ENCODE measurements at places on chromosomes 6 and 20. TPM values are rescaled to one million over a fixed set of nuclear protein-coding genes. Genes with fewer than 3 reads are reported as not detected.

Gene CFB
- polyA plus RNA-seq: 8.0 TPM

Gene ITPR3
- polyA plus RNA-seq: 7.5 TPM

Gene MCCD1
- 13.8 TPM for polyA plus RNA-seq

Gene EYS
- polyA plus RNA-seq: 0.66 TPM

GRCh38 chr6:4972438-4972837, 31.4 kb downstream of the RPP40 start:
- DNase-seq: no peak

DNA sequence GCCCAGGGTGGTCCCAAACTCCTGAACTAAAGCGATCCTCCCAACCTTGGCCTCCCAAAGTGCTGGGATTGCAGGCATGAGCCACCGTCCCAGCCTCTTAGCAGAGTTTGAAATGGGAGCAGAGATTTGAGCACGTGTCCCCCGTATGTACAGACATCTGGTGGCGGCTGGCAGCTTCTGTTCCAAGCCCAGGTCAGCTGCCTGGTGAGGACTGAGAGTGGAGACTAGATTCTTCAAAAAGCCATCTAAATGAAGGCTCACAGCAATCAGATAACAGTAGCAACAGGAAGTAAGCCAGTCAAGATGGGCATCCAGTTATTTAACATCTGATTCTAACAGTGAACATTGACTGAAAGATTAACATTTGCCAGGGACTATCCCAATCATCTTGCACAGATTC, 128.1 kb upstream of the AKAP12 start:
- no peak for DNase-seq

GRCh38 chr6:89501222-89501621, 68.3 kb downstream of the ANKRD6 start:
- no peak for DNase-seq

DNA sequence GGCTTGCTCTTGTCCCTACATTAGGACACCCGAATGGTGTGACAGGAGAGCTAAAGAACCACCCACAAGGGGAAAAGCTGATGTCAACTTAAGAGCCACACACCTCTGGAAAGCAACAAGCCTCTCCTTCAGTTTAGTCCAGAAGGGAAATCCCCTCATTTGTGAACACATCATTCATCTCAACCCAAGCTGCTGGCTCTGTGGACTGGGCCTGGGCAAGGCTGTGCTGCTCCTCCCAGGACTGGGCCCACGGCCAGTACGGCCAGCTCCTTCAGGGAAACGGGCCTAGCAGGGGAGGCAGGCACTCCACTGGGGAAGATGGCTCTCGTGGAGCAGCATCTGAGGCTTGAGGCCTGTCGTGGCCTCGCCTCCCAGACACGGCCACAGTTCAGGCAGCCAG, 12.8 kb upstream of the SLC4A11 start:
- no peak for DNase-seq

Measured in left renal pelvis (tissue), 4 donors.